ENCODE measurements at places on chromosomes 12 and 14. TPM values are rescaled to one million over a fixed set of nuclear protein-coding genes. Genes with fewer than 3 reads are reported as not detected.

The TBPL2 gene
- not detected for polyA plus RNA-seq

The KSR2 gene
- 0.02 TPM for polyA plus RNA-seq

The RDH16 gene
- 0.29 TPM for polyA plus RNA-seq

The LYZ gene
- 16.5 TPM for polyA plus RNA-seq

The USP44 gene
- polyA plus RNA-seq, result 0.84 TPM

The CNTN1 gene
- polyA plus RNA-seq, result 0.41 TPM
